ENCODE measurements at places on chromosomes 3 and 15.

DNA sequence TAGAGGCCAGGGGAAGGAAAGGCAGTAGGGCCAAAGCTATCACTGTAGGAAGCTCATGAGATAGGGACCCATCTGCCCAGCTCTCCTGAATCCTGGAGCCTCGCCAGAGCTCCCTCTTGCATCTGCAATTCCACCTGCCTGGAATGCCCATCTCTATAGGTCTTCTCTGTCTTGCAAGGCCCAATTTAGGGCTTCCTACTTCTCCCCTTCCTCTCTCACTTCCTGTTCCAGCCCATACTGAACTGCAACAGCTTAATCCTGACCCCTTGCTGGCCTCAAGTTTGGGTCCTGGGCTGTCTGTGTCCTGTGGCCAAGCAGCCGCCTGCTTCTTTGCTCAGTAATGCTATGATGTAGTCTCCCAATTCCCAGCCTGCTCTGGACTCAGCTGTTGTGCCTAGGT lies 3.6 kb upstream of the PTPN23 start:
- DNase-seq: no peak

DNA sequence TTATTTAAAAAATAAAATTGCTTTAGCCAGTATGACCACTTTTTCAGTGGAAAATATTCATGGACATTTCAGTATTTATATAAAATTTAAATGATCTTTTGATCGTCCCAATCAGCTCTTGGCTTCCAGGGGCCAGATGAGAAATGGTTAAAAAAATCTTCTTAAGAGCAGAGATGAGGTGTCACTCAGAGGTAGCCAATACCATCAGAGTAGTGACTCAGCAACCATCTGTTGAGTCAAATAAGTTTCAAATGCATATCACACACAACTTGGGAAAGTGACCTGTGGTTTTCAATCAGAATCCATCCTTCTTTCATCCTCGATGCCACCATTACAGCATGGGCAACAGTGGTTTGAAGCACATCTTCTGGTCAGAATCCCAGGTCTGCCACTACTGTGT lies 958.8 kb upstream of the NR2F2 start:
- no peak for DNase-seq

GRCh38 chr3:151345859-151346258 lies 16.5 kb upstream of the P2RY13 start:
- no peak for DNase-seq

DNA sequence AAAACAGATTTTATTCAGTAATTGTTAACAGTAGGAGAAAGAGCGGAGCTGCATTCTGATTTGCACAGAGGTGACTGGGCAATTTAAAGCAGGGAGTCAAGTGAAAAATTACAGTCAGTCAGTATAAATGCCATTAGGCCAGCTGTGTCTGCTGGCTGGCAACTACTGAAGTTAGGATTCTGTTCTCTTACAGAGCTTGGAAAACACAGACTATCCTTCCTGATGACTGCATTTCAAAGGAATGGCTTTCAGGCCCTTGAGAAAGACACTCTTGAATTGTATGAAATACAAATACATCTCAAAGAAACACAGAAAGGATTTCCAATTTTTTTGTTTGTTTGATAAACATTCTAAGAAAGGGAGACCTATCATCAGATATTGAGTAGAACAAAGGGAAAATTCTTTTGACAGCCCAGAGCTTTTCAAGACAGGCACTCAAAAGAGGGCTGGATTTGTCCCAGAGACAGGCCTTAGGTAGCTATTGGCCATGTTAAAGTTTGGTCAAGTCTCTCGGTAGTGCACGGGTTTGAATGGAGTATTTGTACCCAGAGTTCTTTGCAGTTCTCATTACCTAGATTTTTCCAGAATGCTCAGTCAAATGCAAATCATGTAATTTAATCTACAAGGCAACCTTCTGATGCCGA lies 551.2 kb upstream of the CCDC54 start:
- no peak for DNase-seq

GRCh38 chr3:102087236-102087635 lies 237.9 kb downstream of the NFKBIZ start:
- no peak for DNase-seq

DNA sequence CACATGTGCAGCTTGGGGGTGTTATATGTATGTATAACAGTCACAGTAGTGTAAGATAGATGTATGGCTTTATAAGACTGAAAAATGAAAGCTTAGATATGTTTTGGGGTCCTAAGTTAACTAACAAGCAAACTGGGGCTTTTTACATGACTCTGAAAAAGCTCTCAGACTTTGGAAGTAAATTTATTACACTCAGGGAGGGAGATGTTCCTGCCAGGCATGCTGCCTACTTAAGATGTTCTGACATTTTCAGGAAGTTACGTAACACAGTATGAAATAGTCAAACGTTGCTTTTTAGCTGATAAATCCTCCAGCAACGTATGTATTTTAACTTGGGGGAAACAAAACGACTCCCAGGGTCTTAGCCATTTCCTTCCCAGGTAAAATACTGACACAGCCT lies 1.7 kb upstream of the IFT57 start:
- peak; percentile 62 for DNase-seq

- DNase-seq: no peak
Observed at GRCh38 chr15:64163659-64164362, 989 bp upstream of the PPIB start.

DNA sequence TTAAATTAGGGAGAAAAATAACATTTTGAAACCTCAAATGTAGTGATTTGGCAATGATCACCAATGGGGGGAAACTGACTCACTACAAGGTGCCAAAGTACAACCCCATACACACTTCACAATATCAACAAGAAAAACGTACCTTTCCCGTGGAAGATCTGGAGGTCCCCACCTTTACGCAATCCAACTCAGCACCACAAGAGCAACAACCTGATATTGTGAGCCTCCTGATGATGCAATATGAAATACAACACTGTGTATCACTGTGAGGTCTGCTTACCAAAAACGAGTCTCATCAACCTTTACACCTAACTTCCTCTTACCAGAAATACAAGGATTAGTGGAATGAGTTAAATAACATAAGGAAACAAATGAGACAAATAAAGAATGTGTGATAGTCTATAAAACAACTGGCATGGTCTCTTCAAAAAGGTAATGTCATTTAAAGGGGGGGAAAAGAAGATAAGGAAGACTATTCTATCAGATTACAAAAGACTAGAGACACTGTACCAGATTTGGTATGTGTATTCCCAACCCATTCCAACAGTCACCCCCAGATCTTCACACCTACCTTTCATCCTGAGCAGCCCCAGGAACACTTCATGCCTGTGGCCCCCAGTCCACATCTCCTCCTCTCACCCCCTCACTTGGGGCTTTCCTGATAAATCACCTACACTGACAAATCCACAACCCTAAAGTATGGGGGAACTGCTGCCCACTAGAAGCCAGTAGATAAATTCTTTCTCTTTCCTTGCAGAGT lies 27.7 kb downstream of the DLG1 start:
- no peak for DNase-seq

- no peak for DNase-seq
Observed at GRCh38 chr15:81843226-81843625, 202.6 kb downstream of the MEX3B start.

DNA sequence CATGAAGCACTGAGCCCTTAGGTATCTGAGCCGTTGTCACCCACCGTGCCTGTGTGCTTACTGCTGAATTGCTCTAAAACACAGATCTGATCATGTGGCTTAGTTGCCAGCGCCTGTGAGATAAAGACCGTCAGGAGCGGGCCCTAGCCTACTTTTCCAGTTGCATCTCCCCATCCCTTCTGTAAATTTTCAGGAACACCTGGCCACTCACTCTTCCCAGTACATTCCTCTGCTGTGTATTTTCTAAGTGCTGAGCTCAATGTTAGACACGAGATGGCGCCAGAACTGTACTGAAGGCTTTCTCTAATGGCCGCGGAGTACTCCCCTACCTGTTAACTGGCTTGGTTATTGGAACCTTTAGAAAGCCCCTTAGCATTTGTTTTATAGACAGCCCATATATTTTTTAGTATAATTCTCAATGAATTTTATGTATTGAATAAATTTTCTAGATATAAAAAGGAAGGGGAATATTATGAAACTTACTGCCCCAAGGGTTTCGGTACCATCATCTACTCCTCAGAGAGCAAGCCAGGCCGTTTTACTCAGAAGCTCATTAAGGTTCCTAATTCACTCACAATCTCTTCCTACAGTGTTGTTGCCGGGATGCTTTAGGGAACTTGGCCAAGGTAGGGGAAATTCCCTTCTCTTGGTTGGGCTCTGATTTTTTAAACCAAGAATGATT lies 16.7 kb upstream of the WNT7A start:
- DNase-seq: no peak

Measured in CD8-positive, alpha-beta T cell (primary cell).